ENCODE measurements at places on chromosomes 2 and 18.

GRCh38 chr2:239726631-239727181 lies 298.4 kb downstream of the NDUFA10 start:
- no peak for DNase-seq

GRCh38 chr18:48788373-48788772 lies 162.4 kb downstream of the SMAD7 start:
- DNase-seq = no peak

DNA sequence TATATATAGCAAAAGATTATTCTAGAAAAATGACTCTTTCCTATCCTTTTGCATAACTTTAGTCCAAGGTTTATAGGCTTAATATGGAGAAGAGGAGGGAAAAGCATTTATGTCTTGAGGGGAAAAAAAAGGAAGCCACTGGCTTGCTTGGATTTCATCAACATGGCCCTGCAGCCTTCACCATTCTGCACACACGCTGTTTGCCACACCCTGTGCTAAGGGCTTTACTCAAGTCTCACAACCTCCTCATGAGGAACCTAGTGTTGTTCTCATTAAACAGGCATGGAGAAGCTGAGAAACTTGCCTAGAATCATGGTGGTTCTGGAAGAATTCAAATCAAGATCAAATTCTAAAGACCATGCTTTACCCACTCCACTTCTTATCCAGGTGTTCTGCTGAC lies 117.3 kb upstream of the TTC39C start:
- DNase-seq = no peak

DNA sequence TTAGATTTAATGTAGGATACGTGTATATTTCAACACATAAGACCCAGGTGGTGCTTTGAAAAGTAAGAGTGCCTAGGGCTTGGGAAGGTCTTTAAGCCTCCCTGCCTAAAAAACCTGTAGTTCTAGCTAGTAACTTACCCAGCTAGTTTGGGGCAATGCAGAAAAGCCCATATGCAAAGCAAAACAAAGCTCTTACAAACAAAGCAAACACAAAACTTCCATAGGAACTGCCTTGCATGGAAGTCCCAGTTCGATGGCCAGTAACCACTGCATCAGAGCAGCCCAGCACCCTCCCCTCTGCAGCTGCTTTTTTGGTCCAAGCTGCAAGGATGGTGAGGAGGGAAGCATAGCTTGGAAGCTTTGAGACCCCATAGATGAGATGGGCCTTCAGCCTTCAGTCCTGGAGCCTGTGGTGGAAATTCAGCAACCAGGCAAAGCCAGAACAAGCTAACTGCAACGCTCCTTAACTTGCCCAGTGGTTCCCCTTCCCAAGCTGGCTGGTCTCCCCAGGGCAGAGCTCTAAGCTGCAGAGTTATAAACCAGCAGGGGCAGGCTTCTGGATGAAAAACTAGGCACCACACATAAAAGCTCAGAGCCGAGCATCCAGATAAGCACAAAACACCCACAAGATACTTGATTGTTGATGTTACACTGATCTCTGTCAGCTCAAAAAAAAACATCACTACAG lies 16.2 kb downstream of the C2orf76 start:
- no peak for DNase-seq

- no peak for DNase-seq
These were observed 84.4 kb downstream of the MAP4K4 start for GRCh38 chr2:101781791-101782426.

GRCh38 chr2:128465246-128466170 lies 146.8 kb upstream of the HS6ST1 start:
- no peak for DNase-seq

- no peak for DNase-seq
These were observed 155.1 kb upstream of the LMAN1 start for GRCh38 chr18:59514203-59514602.

DNA sequence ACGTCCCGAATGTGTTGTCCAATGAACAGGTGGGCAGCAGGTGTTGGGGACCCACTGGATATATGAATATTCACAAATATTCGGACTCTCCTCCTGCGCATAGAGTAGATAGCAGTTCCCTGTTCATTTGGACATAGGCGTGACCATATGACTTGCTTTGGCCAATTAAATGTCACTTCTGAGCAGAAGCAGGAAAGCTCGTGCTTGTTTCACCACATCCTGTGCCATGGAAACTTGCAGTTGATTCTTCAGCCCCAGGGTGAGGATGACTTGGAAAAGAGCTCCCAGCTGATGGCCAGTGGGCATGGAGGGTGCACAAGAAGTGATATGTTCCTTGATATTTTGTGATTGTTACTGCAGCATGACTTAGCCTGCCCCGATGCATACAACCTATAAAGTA lies 52.6 kb downstream of the PTPRM start:
- DNase-seq = no peak

GRCh38 chr2:106080959-106081358 lies 113.1 kb downstream of the UXS1 start:
- no peak for DNase-seq

- DNase-seq = no peak
These were observed 29.8 kb upstream of the TBR1 start for GRCh38 chr2:161386228-161386824.

DNA sequence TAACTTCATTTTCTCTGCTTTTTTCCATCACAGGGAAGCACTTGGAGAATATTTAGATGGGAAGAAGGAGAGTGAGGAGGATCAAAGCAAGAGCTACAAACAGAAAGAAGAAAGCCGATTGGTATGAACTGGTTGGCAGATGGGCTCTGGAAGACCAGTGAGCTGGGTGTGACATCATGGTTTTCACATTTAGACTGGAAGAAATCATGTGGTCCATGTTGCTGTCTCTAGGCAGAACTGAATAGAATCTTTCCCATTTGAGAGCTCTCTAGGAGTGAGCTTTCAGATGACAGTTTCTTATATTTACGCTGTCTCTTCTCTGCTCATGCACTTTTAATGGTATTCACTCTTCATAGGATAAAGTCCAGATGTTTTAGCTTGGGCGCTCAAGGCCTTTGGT lies 12.6 kb downstream of the DRC1 start:
- DNase-seq = no peak

- no peak for DNase-seq
These were observed 507.2 kb downstream of the EPHA4 start for GRCh38 chr2:221064880-221065279.

GRCh38 chr18:56257205-56257604 lies 381.2 kb downstream of the TXNL1 start:
- DNase-seq = no peak

DNA sequence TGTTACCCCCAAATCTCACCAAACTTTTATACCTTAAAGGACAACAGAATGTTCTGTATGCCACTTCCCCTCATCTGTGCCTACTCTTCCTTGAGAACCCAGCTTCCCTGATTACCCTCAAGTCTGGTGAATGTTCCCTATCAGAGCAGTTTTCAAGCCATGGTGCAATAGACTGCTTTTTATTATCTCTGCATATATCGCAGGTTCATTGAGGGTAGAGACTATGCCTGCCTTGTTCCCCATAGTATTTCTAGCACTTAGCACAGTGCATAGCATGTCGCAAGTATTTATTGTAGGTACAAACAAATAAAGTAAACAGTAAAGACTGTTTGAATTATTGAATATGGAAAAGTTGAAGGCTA lies 146.6 kb downstream of the HAUS1 start:
- no peak for DNase-seq

- DNase-seq = no peak
These were observed 1271.7 kb upstream of the SLC39A10 start for GRCh38 chr2:194385376-194385775.

DNA sequence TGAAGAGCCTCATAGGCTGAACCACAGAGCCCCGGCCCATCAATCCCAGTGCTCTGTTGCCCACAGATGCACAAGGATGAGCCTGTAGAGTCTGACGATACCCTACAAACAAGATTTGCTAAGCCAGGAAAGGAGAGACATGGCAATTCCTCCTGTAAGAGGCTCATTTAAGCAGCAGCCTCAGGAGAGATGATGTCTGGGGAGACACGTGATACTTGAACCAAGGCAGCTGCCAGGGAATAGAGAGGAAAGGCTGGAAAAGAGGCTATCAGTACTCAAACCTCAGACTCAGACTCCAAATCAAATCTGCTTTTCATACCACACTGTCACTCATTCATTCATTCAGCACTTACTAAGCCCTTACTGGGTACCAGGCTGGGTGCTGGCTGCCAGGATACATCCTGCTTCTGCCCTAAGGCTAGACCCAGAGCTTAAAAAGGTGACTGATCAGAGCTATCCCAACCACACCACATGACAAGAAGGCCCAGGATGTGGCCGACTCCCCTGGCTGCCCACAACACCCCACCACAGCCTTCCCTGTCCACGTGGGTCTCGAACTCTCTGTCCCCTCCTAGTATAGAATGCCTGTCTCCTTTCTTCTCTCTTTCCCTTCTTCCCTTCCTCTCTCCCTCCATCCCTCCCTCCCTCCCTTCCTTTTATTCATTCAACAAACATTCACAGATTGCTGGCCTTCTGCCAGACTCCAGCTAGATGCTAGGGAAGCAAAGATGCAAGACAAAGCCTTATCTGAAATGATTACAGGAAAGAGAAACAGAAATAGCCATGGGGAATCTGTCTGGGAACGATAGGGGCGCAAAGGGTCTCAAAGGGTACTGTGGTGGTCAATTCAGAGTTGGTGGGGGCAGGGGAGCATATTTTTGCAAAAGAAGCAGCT lies 23.4 kb upstream of the KCNK3 start:
- DNase-seq = no peak

- no peak for DNase-seq
These were observed 194.5 kb upstream of the LRRTM1 start for GRCh38 chr2:80499095-80499494.

DNA sequence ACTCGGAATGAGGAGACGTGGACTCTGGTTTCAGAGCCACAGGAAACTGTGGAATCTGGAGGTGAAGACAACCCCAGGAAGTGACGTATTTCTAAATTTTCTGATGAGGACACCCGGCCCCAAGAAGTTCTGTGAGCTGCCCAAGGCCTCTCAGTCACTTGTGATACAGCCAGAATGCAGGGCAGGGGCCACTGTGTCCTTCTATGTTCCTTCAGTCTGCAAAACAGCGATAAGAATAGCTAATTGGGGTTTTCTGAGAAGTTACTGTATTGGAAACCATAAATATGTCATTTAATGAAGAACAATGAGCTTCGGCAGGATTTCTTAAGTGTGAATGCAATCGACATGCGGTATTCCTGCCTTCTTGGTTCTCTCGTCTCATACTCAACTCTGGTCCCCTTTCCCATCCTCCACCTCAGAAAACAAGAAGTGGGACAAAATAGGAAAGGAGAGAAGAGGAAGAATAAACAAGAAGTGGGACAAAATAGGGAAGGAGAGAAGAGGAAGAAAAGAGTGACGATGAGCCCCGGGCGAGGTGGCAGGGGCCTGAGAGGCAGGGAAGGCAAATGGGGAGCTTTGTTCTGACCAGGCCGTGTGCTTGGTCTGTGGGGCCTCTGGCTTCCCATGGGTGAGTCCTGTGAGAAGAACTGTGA lies 282.0 kb upstream of the REV1 start:
- DNase-seq = no peak

DNA sequence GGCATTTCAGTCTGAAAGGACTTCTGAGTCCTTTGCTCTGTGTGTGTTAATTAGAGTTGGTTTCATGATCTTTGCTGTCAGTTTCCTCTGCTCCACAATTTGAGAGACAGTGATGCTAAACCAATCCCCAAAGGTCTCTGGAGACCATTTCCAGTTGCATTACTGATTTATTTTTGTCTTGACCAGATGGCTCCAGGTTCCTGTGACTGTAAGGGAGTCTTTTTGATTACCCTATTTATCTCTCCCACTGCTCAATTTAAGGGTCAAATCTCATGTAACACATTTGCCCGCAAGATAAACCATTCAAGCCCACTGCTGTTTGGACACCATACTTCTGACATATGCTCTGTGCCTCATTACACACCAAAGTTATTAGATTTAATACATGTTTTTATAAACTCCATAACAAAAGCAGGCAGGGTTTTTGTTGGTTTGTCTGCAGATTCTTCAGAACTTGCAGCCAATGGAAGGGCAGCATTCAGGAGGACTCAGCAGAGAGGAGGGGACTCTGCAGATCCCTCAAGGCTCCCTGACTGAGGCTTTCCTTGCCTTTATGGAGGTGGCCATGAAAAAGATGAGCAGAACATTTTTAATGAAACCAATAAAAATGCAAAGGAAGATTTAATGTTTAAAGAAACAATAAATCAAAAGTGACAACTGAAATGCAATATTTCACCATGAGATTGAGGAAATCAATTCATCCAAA lies 889.3 kb upstream of the CELF4 start:
- no peak for DNase-seq

GRCh38 chr2:127145280-127145895 lies 38.4 kb upstream of the BIN1 start:
- DNase-seq = no peak

DNA sequence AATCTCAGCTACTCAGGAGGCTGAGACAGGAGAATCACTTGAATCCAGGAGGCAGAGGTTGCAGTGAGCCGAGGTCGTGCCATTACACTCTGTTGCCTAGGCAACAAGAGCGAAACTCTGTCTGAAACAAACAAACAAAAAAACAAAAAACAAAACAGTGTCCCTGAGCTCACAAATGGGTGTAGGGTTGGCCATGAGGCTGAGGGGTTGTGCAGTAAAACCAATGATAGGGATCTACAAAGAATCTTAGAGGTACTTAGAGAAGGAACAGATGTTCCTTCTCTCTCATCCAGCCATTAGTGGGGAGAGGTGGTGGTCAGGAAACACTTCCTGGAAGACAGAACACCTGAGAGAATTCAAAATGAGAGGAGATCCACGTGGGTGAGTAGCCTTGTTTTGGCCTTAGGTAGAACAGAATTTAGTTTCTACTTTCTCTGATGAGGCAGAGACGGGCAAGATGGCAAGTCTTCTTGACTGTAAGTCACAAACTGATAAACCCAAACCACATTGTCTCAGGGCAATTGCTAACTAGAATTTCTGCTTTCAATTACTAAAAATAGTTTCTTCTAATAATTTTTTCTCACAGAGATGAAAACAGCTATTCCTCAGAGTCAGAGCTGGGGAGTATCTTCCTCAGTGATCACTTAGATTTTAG lies 61.5 kb upstream of the PPM1B start:
- no peak for DNase-seq

- no peak for DNase-seq
These were observed 389.6 kb downstream of the THSD7B start for GRCh38 chr2:137154946-137155345.

DNA sequence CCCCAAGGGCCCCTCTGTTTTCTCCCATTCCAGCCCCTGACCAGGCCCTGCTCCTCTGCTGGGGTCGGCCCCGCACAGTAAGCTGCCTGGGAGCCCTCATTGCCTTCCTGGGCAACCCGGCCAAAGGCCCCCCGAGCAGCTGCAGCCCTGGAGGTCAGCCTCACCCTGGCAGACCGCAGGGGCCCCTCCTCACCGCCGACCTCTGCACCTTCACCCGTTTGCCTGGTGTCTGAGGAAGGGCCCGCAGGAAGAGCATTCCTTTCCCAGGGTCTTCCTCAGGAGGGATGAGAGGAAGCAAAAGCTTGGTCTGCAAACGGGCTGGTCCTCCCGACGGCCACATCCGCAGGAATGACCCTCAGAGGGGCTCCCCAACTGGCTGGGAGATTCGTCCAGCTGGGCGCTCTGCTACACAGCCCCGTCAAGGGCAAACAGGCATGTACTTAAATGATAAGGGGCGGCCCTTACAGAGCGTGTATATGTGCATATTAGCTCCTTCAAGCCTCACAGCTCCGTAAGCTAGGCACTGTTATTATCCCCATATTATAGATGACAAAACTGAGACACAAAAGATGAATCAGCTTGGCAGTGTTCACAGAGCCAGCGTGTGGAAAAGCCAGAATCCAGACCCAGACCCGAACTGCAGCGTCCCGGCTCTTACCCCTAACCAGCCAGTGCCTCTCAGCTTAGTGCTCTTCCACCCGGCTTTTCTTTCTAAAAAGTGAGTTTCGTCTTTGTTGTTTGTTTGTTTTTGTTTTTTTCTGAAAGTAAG lies 52.8 kb downstream of the SLC4A1AP start:
- DNase-seq = no peak

All from activated T-helper 1 cell treated with anti-CD3 and anti-CD28 coated beads, Interleukin-2, amount 50 U/mL, for 16 hours (primary cell).